Esophagus squamous epithelium (tissue), 5 donors: ENCODE measurements at places on chromosomes 12 and 14.

DNA sequence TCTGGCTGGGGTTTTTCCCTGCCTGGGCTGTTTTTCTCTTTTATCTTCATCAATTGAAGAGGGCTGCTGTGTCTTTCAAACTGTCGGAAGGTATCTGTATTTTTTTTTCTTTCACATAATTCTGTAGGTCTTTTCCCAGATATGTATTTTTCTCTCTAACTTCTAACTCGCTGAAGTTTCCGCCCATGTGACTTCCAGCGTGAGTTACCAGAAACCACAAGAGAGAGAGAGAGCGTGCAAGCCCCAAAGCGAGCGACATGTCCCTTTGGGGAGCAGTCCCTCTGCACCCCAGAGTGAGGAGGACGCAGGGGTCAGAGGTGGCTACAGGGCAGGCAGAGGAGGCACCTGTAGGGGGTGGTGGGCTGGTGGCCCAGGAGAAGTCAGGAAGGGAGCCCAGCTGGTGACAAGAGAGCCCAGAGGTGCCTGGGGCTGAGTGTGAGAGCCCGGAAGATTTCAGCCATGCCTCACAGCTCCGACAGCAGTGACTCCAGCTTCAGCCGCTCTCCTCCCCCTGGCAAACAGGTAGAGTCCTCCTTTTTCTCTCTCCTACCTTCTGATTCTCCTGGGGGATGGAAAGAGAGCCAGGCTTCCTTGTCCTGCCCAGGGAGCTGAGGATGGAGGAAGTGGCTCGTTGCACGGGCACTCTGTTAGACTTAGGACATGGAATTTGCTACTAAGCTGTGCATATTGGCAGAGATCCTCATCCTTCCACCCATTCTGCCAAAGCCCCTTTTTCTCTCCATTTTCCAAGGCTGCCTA, at the start of gene BATF:
Gene BATF (plus strand): TSS at position 246 of the 759 bp plus-strand sequence. CDS start 214 bp downstream, at position 460.
- peak within 1 kb of the TSS; percentile 71 for H3K27ac ChIP-seq
- peaks cover 3% of the 10 kb centered on the region for H3K4me1 ChIP-seq
- DNase-seq: no peak
- no peaks in the 10 kb centered on the region for H3K36me3 ChIP-seq

- H3K4me3 ChIP-seq: no peak overlapping the region
- no peaks in the 10 kb centered on the region for H3K4me1 ChIP-seq
- no peaks in the 10 kb centered on the region for H3K36me3 ChIP-seq
- DNase-seq: no peak
- H3K27ac ChIP-seq: no peak overlapping the region
- H3K27me3 ChIP-seq: peaks cover 10% of the 10 kb centered on the region
These were observed 139.3 kb downstream of the PTPN11 start for GRCh38 chr12:112557951-112558630.

DNA sequence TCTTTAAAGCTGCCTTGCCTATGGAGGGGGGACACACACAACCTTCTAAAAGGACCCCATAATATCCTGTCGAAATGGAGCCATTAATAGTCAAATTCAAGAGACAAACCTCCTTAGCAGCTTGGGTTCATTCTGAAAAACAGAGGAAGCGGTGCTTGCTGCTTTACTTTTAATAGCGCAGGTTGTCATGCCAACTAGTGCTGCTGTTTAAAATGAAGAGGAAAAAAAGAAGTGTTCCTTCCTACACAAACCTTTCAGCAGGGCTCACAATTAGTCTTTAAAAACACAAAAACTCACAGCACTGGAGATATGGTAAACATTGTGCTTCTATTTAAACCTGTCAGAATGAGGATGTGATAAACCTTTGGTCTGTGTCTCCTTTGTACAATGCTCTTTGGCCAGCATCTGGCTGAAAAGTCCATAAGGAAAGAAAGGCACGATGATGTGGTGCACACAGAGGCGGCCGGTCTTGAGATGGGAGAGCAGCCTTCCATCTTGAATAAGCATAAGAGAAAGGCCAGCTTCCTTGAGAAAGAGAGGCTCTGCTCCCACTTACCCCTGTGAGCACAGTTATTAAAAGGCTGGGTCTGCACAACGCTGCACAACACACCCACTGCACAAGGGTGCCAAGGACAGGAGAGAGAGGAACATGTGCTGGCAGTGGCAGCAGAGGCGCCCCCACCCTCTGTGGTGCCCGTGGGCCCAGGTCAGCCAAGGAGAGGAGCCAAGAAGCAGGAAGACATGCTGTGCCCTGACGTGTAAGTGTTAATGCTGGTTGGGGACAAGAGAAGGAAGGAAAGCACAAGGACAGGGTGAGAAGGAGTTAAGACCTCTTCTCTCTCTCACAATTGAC, 144.6 kb downstream of the TTC7B start:
- H3K4me3 ChIP-seq: no peak overlapping the region
- peaks cover 15% of the 10 kb centered on the region for H3K36me3 ChIP-seq
- H3K27ac ChIP-seq: no peak overlapping the region
- no peaks in the 10 kb centered on the region for H3K27me3 ChIP-seq
- no peak for DNase-seq

GRCh38 chr12:113420996-113421595, 1.1 kb upstream of the SDSL start:
- H3K36me3 ChIP-seq: no peaks in the 10 kb centered on the region
- peaks cover 8% of the 10 kb centered on the region for H3K4me1 ChIP-seq
- no peak for DNase-seq
- H3K4me3 ChIP-seq: no peak overlapping the region
